ENCODE measurements at places on chromosomes 7 and 10. TPM values are rescaled to one million over a fixed set of nuclear protein-coding genes. Genes with fewer than 3 reads are reported as not detected.

The SPDYE2B gene
- not detected for total RNA-seq

The C10orf62 gene
- not detected for total RNA-seq

The HHEX gene
- 4.4 TPM for total RNA-seq

The LEP gene
- not detected for total RNA-seq

The ENTPD1 gene
- not detected for total RNA-seq

DNA sequence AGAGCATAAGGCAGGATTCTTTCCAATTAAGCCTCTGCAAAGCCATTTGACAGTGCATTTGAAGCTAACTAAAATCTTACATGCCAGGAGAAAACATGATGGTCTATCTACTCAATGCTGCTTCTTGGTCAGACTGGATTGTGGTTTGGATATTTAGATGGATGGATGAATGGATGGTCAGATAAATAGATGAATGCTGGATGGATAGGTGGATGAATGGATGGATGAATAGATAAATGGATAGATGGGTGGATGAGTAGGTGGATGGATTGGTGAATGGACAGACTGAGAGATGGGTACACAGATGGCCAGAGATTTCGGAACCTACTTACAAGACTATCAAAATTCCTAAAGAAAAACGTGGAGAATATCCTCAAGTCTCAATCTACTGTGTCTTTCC lies 127.6 kb downstream of the SFMBT2 start:
- H3K36me3 ChIP-seq, result no peaks in the 10 kb centered on the region
- H3K27me3 ChIP-seq, result no peaks in the 10 kb centered on the region
- no peak overlapping the region for H3K4me3 ChIP-seq
- H3K4me1 ChIP-seq, result peaks cover 2% of the 10 kb centered on the region

- DNase-seq, result no peak
- H3K4me1 ChIP-seq, result no peaks in the 10 kb centered on the region
- no peak overlapping the region for H3K27ac ChIP-seq
Observed at GRCh38 chr7:76241141-76241540, 39.4 kb downstream of the SRRM3 start.

DNA sequence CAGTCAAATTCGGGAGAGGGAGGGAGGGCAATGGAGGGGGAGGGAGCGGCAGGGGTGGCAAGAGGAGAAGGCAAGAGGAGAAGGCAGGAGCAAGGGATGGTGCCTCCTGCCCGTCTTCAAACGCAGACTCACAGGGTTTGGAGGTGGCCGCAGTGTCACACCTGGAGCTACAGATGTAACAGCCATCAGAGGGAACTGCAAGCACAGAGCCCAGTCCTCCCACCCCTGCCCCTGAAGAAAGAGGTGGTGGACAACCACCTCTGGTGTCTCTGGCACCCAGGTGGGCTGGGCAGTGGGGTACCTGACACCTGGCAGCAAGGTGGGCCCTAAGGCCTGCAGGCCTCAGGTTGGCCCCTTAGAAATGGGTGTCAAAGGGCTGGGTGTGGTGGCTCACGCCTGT lies 67.0 kb upstream of the SDK1 start:
- H3K4me1 ChIP-seq, result no peaks in the 10 kb centered on the region
- no peaks in the 10 kb centered on the region for H3K36me3 ChIP-seq
- DNase-seq, result no peak

DNA sequence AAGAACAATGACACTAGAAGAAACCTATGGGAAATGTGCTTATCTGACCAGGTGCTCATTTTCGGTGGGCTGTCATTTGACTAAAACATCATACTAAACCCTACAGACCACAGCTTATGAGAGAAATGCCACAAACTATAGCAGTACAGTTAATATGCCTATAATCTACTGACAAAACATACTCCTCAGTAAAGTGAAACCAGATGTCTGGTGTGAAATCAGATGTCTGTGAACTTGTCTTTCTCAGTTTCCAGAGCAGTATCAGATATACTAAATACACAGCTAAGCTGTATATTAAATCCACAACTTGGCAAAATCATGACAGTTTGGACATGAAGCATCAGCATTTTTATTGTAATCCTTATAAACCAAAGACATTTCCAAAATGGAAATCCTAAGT lies 3.3 kb downstream of the IMMP2L start:
- H3K27me3 ChIP-seq, result no peaks in the 10 kb centered on the region
- no peak overlapping the region for H3K4me3 ChIP-seq
- no peak overlapping the region for H3K27ac ChIP-seq
- H3K36me3 ChIP-seq, result peaks cover 1% of the 10 kb centered on the region
- DNase-seq, result peak; percentile 40

DNA sequence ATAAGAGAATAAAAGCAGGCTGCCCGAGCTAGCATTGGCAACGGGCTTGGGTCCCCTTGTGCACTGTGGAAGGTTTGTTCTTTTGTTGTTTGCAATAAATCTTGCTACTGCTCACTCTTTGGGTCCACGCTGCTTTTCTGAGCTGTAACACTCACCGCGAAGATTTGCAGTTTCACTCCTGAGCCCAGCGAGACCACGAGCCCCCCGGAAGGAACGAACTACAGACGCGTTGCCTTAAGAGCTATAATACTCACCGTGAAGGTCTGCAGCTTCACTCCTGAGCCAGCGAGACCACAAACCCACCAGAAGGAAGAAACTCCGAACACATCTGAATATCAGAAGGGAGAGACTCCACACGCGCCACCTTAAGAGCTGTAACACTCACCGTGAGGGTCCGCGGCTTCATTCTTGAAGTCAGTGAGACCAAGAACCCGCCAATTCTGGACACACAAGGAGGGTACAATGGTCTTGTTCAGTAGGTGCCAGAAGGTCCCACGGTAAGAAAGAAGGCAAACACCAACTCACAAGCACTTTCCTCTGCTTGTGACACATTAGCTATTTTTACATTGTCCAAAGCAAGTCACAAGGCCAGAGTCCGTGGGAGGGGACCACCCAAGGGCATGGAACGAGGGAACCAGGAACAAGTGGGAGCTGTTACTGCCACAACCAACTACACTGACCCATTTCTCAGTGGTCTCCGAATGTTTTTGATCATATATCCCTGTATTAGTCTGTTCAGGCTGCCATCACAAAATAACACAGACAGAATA lies 29.2 kb upstream of the CACUL1 start:
- no peaks in the 10 kb centered on the region for H3K4me1 ChIP-seq
- DNase-seq, result no peak

DNA sequence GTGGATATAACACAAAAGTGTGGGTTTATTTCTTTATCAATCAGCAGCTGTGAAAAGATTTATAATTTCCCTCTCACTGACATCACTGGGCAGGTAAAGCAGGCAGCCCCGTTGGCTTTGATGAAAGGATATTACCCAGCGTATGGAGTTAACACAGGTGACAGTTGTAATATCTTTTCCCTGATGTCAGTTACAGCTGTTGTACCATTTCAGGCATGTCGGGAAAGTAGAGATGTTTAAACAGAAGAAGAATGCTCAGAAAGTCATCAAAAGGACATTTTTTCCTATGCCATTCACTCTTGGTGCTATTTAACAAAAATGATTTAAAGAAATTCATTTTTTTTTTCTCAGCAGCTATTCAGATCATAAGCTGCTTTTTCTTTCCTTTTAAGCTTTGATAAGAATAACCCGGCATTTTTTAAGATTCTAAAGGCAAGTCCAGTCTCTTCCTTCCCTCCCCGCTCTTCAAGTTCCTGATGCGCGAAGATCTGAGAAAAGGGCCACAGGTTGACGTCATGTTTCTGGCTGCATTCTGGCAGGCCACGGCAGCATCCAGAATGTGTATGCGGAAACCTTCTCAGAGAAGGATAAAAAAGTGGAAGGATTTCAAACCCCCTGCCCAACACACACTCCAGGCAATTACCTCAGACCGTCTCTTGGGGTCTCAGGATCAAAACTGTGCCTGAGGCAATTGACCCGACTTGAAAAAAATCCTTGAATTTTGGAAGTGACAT lies 32.5 kb upstream of the ADAM12 start:
- no peaks in the 10 kb centered on the region for H3K36me3 ChIP-seq
- peaks cover 2% of the 10 kb centered on the region for H3K4me1 ChIP-seq
- DNase-seq, result no peak
- H3K27me3 ChIP-seq, result no peaks in the 10 kb centered on the region
- H3K4me3 ChIP-seq, result no peak overlapping the region

DNA sequence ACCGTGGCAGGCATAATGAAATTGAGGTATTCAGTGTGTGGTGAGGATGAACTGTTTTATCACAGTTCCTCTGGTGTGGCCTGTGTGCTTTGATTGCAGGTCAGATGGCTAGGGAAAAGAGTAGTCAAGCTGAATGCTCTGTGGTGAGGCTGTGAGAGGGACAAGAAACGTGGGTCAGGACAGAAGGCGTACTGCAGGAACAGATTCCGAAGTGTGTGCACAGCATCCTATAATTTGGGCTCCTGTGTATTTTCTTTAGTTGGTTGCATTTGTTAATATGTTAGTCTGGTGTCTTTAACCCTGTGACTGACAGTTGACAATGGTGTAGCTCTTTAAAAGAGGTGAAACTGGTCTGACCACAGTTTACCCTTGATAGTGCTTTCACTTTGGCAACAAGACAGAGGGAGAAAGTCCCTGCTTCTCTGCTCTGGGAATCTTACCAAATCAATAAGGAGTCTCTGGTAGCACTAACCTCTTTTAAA lies 76.5 kb downstream of the AUTS2 start:
- no peaks in the 10 kb centered on the region for H3K4me1 ChIP-seq
- no peaks in the 10 kb centered on the region for H3K27me3 ChIP-seq
- H3K27ac ChIP-seq, result no peak overlapping the region
- H3K4me3 ChIP-seq, result no peak overlapping the region

DNA sequence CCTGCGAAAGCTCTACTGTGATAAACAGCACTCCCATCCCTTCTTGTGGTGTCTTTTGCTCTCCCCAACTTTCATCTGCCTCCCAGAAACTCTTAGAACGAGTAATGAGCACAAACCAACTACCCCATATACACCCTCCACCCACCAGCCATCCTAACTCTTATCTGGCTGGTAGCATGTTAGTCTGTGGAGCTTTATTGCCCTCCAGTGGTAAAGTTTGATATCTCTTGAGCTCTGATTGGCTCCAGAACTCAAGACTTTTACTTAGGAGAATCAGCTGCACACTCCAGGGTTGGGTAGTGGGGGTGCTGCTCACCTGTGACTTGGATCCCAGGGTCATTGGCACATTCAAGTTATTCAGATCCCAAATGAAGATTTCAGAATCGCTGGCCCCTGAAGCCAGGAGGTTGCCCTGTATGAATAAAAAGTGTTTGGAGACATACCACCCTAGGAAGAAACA lies 10.9 kb downstream of the SEC31B start:
- H3K36me3 ChIP-seq, result peaks cover 12% of the 10 kb centered on the region
- no peaks in the 10 kb centered on the region for H3K4me1 ChIP-seq
- peak; percentile 66 for DNase-seq

- no peak for DNase-seq
- no peaks in the 10 kb centered on the region for H3K4me1 ChIP-seq
- no peaks in the 10 kb centered on the region for H3K27me3 ChIP-seq
Observed at GRCh38 chr10:131126321-131127137, 185.0 kb downstream of the TCERG1L start.

DNA sequence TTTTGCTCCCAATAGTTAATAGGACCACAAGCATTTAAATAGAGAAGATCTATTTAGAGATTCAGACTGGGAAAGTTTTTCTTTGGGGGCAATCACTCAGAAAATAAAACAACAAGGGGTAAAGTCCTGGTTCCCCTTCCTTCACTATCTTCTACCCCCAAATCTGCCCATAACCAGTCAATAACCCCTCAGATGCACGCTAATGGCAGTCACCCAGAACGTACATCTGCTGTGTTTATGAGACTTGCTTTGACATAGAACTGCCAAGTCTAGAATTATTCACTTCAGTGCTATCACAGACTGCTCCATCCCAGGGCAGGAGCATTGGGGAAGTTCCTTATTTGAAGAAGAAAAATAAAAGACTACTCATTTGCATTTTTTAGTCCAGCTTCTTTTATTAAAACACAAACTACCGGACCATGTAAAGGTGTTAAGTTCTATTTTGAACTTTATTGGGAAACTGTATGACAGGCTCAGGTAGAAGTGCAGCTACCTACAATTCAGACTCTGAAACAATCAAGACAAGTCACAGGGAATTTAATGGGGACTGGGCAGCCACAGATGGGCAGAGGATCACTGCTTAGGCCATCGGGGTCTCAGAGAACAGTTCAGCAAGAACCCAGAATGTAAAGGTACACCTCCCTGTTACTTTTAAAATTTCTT lies 38.4 kb downstream of the ANK3 start:
- H3K36me3 ChIP-seq, result no peaks in the 10 kb centered on the region
- no peak overlapping the region for H3K4me3 ChIP-seq
- H3K4me1 ChIP-seq, result peaks cover 7% of the 10 kb centered on the region
- no peaks in the 10 kb centered on the region for H3K27me3 ChIP-seq
- H3K27ac ChIP-seq, result no peak overlapping the region

- no peak overlapping the region for H3K4me3 ChIP-seq
- no peaks in the 10 kb centered on the region for H3K4me1 ChIP-seq
- H3K27me3 ChIP-seq, result peaks cover 16% of the 10 kb centered on the region
- no peaks in the 10 kb centered on the region for H3K36me3 ChIP-seq
Observed at GRCh38 chr10:43351301-43351700, 20.1 kb upstream of the FXYD4 start.

DNA sequence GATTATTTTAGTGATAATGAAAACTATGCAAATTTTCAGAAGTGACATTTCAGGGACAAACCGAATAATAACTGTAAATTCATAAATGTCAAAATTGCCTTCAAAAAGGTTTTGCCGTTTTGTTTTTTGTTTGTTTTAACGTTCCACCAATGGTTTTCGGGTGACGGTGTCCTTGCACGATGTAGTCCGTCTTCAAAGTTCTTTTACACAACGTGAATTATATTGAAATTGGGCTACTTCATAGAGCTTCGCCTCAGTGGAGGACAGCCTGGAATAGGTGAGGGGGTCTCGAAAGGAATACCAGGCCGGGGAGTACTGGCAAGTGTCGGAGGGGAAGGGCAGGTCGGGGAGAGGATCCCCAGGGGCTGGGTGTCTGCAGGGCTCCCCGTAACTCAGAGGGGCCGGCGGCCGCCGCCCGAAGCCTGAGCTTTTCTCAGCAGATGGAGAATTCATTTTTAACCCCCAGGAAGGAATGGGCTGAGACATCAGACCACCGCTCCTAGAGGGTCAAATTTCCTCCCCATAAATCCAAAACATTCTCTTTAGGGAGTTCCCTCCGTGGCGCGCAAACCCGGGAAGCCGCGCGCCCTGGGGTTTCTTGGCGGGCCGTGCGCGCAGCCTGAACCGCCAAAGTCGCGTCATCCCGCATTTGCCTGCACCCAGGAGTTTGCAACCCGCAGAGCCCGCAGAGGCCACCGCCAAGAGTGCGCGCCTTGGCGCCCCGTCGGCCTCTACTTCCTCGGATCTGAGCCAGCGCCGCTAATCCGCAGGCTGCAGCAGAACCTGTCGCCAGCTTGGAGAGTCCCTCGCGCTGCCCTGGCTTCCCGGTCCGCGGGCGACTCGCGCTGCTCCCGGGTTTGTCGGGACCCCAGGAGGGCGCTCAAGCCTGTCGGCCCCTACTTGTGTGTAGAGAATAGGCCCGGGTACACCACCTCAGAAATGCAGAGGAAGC lies 17.3 kb upstream of the EVX1 start:
- no peaks in the 10 kb centered on the region for H3K4me1 ChIP-seq
- no peak overlapping the region for H3K27ac ChIP-seq
- H3K36me3 ChIP-seq, result no peaks in the 10 kb centered on the region
- H3K4me3 ChIP-seq, result no peak overlapping the region

GRCh38 chr7:55536619-55537457 lies 35.5 kb downstream of the VOPP1 start:
- peaks cover 2% of the 10 kb centered on the region for H3K36me3 ChIP-seq
- H3K4me1 ChIP-seq, result peaks cover 35% of the 10 kb centered on the region

Data from IMR-90 (cell line).